DMS 273 treated with DMSO at 0.1 percent for 48 hours (cell line): ENCODE measurements at places on chromosomes 6 and 20.

- DNase-seq = no peak
Observed at GRCh38 chr6:29947077-29947980, 5.0 kb downstream of the HLA-A start.

DNA sequence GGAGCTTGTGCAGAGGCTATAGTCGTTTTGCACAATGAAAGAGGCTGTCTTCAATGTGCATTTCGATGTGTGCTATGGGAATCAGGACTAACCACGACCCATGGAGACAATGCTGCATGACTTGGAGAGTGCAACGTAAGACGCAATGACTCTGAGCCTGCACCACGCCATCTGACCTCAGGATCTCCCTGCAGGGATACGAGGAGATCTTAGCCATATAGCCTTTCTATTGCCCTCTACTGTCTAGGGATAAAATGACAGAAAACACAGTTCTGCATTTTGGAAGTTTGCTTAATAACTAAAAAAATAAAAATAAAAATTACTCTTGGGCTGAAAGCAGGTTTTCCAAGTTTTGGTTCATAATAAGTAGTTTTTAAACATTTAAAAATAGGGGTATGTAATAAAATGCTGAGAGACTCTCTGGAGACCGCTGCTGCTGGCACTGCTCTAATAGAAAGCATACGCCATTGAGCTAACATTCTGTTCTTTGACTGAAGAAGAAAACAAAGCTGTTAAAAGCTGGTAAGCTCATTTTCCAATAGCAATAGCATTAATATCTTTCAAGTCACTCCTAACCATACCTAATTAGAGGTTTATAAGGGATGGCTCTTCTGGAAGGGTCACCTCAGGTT, 87.2 kb downstream of the PDE7B start:
- peak; percentile 21 for DNase-seq

- DNase-seq = no peak
Observed at GRCh38 chr20:34375977-34376430, 12.9 kb downstream of the ITCH start.

DNA sequence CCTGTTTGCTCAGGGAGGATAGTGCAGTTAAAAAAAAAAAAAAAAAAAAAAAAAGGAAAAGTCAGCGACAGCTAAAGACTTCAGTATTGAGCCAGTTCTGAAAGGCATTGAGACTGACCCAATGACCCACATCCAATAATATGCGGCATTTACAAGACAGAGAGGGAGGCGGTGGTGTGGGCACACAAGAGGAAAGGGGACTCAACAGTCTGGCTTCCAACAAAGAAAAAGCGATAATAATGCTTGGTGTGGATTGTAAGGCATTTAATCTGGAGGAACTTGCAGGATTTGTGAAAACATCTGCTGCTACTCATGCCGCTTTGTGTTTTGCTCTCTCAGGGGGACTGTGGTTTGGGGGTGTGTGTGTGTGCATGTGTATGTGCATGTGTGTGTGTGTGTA, 784.3 kb upstream of the CHD6 start:
- no peak for DNase-seq

GRCh38 chr6:107491138-107491609, 1.3 kb downstream of the SOBP start:
- DNase-seq = no peak

DNA sequence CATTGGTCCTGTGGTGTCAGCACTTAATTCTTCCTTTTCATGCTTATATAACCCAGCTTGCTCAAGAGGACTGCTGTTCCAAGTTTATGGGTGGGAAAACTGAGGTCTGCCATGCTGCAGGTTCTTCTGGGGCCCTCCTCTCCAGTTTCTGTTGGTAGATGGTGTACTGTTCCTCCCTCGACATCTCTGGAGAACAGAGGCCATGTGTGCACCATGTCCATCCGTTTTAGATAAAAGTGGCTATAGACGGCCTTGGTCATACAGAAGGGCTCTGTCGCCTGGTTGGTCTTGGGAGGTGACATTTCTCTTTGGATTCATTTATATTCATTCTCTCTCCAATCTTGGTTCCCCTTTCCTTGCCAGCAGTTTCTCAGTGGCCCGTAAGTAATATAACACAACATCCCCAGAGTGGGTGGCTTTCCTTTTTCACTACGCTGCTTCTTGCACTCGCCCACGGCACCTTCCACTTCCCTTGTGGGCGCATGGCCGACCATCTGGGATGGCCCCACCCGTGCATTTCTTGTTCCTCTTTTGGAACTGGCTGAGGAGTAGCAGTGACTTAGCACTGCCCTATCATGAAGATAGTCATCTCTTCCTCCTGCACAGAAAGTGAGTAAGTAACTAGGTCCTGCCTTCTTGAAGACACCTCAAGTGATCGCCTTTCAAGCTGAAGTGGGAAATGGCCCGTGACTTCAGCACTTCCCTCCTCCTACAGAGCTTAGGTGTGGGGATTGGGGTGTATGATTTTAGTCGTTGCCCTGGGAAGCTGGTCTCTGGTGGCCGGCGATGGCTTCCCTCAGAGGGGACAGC, 94.2 kb downstream of the RREB1 start:
- no peak for DNase-seq

- no peak for DNase-seq
Observed at GRCh38 chr6:114068771-114069170, 97.8 kb upstream of the HDAC2 start.

GRCh38 chr6:7341989-7342742, 29.2 kb upstream of the SSR1 start:
- DNase-seq = peak; percentile 27

DNA sequence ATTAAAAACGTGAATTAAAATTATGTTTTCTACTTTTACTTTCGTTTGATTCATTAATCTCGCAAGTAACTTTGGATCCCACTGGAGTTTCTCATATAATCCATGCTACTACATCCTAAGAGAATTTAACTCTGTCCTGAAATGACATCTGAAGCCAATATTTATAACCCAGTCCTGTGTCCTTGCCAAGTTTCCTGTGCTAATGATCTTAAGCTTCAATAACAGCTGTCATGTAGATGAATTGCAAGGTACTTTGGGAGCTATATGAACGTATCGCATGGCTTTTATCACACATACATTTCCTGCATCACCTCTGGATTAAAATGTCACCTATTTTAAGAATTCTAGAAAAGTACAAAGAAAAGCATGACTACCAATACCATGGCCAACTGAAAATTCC, 833.8 kb upstream of the CITED2 start:
- peak; percentile 91 for DNase-seq

GRCh38 chr6:168127384-168127868, 48.4 kb upstream of the FRMD1 start:
- DNase-seq = no peak

- no peak for DNase-seq
Observed at GRCh38 chr6:71727632-71728294, 158.6 kb upstream of the RIMS1 start.

- DNase-seq = no peak
Observed at GRCh38 chr20:57505979-57506378, 19.0 kb downstream of the CTCFL start.

GRCh38 chr20:5078399-5078958, 41.3 kb downstream of the PCNA start:
- no peak for DNase-seq

- DNase-seq = no peak
Observed at GRCh38 chr20:11018668-11019170, 344.9 kb upstream of the JAG1 start.

GRCh38 chr6:723540-723939, 30.6 kb upstream of the EXOC2 start:
- no peak for DNase-seq

DNA sequence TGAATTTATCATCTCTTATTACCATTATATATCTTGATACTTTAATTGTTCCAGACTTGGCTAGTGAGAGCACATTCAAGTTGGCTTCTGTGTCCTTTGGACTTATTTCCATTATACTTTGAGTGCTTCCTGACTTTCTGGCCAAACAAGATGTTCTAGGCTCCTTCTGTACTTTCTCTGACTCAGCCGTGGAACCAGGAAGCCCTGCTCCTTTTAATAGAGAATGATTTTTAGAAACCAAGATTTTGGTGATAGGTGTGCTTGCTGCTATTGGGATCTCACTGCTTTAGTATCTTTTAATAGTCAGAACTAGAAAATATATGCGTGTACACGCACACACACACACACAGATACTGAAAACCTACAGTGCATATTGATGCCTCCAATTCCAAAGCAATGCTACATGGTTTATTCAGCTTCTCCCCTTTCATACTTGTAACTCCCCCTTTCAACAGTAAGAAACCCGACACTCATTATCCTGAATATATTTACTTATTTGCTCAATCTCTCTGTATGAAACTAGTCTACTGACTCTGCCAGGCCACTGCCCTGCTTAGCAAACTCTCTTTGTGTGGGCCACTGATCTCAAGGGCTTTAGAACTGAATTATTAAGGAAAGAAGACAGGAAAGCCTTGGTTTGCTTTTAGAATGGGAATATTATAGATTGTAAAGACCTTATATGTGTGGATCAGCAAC, 42.7 kb upstream of the EZR start:
- DNase-seq = no peak

GRCh38 chr20:17504066-17504897, 26.9 kb downstream of the BFSP1 start:
- DNase-seq = no peak

- no peak for DNase-seq
Observed at GRCh38 chr6:165704045-165704748, 41.2 kb upstream of the PDE10A start.

DNA sequence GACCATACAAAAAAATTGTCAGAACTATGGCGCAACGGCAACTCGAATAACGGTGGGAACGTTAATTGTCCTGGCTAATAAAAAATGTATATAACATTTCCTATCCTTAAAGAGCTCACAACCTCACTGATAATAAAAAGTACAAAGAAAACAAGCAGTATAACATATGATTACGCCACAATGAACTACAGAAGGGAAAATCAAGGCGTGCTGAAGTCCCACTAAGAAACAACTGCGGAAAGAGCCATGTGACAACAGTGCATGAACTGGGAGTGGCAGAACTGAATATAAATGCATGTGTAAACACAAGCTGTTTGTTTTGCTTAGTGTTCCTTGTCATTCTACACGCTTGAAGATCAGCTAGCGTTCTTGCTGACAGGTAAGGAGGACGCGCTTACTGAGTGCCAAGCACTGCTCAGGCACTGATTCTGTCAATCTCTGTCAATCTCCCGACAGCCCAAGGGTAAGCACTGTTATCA, 466 bp upstream of the PSMB1 start:
- DNase-seq = peak; percentile 85

DNA sequence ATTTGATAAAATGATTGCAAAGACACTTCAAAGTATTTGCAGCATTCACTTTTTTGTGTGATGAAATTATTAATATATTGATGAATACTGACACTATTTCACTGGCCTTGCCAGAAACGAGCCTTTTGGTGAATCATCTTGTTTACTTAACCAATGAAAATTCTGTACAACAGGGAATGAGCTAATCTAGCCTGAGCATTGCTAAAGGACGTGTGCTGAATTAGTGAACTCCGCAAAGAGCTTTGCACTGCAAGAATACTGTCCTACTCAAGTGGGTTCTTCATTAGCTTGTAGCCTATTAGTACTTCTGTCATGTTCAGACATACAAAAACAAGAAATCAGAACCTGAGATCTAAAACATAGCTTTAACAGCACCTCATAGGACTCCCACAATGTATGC, 172.0 kb upstream of the NRSN1 start:
- no peak for DNase-seq

DNA sequence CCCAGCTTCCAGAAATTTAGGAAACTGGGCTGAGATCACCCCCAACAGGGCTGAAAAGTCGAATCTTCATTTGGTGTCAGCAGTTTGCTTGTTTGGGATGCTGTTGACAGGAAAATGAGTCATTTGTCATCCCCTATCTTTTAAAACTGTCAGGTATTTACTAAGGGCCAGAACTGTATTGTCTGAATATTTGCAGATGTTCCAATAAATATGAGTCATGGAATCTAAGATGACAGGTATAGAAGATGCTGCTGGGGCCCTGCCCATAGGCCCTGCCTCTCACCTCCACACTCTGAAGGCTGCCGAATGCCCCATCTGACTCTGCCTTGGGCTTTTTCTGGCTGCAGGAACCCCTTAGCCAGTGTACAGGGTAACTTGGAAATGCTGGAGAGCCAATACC, 3.9 kb downstream of the ETV7 start:
- DNase-seq = no peak

DNA sequence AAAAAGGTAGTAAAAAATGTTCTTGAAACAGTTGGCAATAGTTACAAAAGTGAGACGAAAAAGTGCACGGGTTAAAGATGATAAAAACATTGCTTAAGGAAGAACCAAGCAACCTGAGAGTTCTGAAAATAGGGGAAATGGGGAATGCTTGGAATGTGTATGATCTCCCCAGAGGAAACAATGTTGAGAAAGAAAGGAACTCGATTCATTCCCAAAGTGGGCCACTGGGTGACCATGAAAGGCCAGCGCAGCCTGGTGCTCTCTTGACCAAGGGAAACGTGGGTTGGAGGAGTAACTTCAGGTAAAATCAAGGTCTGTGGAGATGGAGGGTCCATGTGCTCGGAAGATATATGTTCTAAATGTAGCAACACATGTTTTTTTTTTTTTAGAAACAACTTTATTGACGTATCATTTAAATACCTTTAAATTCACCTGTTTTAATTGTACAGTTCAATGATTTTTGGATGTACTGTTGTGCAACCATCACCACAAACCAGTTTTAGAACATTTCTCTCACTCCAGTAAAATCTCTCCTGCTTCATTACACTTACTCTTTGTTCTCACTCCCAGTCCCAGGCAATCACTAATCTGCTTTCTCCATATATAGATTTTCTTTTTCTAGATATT, 34.5 kb upstream of the CEP85L start:
- no peak for DNase-seq

GRCh38 chr6:3385660-3386151, 71.1 kb downstream of the SLC22A23 start:
- DNase-seq = no peak

GRCh38 chr6:134230940-134231339, 87.0 kb downstream of the SGK1 start:
- no peak for DNase-seq

GRCh38 chr6:113640051-113640450, 217.1 kb upstream of the MARCKS start:
- no peak for DNase-seq

GRCh38 chr20:40196846-40197436, 492.1 kb downstream of the MAFB start:
- DNase-seq = no peak

GRCh38 chr6:3593161-3593560, 136.3 kb upstream of the SLC22A23 start:
- DNase-seq = no peak

- DNase-seq = peak; percentile 11
Observed at GRCh38 chr20:14264869-14265268, 72.5 kb downstream of the FLRT3 start.

DNA sequence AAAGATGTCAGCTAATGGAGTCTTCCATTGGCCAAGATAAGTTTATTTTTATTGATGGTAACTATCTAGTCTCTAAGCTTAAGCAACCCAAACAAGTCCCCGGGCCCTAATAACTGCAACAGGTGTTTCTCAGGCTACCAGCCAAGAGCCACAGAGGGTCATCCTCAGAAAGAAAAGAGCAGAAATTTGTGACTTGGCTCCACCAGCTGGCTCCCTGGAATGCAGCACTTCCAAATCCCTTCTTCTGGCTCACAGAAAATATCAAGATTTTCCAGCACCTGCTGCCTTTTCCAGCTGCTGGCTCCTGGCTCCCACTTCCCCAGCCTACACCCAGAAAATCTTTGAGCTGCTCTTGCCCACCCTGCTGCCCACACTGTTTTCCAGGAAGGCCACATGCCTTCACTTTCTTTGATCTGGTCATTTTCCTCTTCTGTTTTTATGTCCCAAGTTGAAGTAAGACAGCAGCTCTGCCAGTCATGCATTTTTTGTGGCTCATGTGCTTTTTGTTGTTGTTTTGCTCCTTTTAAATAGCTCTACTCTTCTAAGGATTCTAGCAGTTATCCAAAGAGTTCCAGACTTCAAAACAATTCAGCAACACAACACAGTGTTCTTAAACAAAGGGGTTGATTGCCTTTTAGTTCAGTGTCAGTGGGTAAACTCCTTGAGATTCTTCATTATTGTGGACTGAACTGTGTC, 151.0 kb upstream of the SMLR1 start:
- DNase-seq = no peak
